Effector memory CD4-positive, alpha-beta T cell (primary cell): ENCODE measurements at places on chromosomes 1 and 21.

DNA sequence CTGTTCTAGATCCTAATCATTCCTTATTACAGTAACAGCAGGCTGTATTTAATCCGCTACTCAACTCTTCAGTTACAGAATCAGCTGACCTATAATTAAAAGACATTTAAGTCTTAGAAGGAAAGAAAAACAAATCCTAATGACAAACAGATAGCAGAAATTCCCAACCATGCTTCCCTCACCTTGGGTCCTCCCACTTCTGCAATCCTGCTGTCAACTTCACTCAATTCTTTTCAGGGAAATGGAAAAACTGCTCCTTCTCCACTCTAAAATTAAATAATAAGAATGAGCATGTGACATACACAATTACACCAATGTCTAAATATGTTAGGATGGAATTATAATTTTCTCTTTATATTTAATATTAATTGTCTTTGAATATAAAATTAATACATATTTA, 182.6 kb upstream of the LYPLAL1 start:
- DNase-seq = no peak

- DNase-seq = no peak
Observed at GRCh38 chr1:156949127-156949526, 28.7 kb downstream of the LRRC71 start.

DNA sequence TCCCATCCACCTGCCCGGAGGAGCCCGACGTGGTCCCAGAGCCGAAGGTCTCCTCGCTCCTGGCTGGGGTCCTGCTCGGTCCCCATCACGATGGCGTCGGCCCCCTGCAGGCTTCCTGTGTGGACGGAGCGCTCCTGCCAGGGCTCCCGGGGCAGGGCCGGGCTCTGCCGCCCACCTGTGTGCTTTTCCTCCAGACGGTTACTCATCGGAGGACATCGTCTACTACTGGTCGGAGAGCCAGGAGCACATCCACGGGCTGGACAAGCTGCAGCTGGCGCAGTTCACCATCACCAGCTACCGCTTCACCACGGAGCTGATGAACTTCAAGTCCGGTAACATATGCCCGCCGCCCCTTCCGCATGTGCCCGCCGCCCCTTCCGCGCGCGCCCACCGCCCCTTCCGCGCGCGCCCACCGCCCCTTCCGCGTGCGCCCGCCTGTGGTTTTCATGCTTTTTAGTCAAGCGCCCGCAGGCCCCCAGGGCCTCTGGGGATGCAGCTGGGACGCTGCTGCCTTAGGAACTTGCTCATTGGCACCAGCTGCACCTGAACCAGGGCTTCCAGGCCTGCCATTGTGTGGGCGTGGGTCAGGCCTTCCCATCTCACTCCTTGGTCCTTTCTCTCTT, 8.9 kb downstream of the GABRD start:
- DNase-seq = no peak

- no peak for DNase-seq
Observed at GRCh38 chr1:208829595-208829994, 585.4 kb upstream of the PLXNA2 start.
